ENCODE measurements at places on chromosomes 4 and X.
A peak's percentile ranks its signal among the peaks of the same experiment; 100 is the strongest.

GRCh38 chr4:25921922-25922321 is 7.9 kb downstream of the SMIM20 start:
- DNase-seq: no peak

DNA sequence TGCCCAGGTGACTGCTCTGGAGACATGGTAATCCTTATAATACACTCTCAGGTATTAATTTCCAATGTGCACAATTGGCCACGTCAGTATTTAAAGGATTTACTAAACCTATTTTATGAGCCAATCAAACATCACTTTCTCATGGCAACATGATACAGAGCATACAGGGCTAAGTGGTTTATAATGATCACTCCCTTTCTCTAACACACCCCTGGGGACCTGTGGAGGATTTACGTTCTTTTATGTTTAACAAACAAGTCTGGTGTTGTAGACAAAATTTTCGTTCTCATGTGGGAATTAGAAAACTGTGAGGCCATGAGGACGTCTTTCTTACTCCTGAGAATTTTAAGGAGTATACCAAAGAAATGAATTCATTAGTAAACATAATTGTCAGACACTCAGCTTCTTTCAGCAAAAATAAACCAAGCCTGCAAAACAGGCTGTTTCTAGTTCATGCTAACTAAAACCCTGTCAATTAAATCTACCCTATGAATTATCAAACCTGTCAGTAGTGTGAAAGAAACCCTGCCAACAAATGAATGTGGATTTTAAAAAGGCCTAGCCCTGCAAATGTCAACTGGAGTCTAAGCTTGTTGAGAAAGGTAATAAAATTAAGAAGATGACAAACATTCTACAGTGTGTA is 155.8 kb downstream of the PDGFC start:
- DNase-seq: no peak

- peak; percentile 81 for DNase-seq
These were observed 1.6 kb upstream of the ASB5 start for GRCh38 chr4:176270669-176271068.

DNA sequence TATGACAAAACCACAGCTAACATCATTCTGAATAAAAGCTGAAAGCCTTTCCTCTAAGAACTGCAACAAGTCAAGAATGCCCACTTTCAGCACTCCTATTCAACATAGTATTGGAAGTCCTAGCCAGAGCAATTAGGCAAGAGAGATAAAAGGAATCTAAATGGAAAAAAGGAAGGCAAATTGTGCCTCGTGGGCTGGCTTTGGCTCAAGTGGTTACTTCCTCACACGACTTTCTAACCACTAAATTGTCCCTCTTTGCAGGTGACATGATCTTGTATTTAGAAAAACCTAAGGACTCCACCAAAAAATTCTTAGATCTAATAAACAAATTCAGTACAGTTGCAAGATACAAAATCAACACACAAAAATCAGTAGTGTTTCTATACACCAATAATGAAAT is 57.2 kb downstream of the SCML2 start:
- no peak for DNase-seq

- peak; percentile 38 for DNase-seq
These were observed 54.2 kb downstream of the PLAC1 start for GRCh38 chrX:134603806-134604700.

DNA sequence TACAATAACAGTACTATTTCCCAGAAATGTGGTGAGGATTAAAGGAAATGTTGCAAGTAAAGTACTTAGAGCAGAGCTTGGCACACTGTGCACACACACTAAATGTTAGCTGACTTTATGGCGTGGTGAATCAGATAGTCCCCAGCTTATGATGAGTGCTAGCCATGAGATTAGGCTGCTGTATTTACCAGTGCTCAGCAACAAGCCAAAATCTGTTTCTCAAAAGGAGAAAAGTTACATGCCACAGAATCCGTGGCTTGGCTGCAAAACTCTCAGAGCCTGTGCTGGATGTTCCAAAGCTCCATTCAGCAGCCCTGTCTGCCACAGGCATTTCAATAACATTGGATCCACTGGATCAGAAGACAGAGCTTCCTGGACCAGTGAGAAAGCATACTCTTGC is 12.8 kb upstream of the STBD1 start:
- DNase-seq: no peak

GRCh38 chrX:13265111-13265510 is 54.7 kb downstream of the ATXN3L start:
- DNase-seq: no peak

GRCh38 chr4:73998040-73999011 is at the start of gene CXCL5:
Gene CXCL5 (minus strand): TSS chr4:73998677. CDS start chr4:73998581, 96 bp downstream.
- no peak for DNase-seq

- no peak for DNase-seq
These were observed 77.4 kb downstream of the MGST2 start for GRCh38 chr4:139743027-139743426.

- DNase-seq: no peak
These were observed 26.4 kb downstream of the DOK7 start for GRCh38 chr4:3489451-3489962.

- DNase-seq: no peak
These were observed 75.5 kb downstream of the ANXA10 start for GRCh38 chr4:168167714-168168284.

- no peak for DNase-seq
These were observed 35.9 kb downstream of the ADRA2C start for GRCh38 chr4:3801931-3802550.

- no peak for DNase-seq
These were observed 536.8 kb upstream of the CPEB2 start for GRCh38 chr4:14465507-14465906.

DNA sequence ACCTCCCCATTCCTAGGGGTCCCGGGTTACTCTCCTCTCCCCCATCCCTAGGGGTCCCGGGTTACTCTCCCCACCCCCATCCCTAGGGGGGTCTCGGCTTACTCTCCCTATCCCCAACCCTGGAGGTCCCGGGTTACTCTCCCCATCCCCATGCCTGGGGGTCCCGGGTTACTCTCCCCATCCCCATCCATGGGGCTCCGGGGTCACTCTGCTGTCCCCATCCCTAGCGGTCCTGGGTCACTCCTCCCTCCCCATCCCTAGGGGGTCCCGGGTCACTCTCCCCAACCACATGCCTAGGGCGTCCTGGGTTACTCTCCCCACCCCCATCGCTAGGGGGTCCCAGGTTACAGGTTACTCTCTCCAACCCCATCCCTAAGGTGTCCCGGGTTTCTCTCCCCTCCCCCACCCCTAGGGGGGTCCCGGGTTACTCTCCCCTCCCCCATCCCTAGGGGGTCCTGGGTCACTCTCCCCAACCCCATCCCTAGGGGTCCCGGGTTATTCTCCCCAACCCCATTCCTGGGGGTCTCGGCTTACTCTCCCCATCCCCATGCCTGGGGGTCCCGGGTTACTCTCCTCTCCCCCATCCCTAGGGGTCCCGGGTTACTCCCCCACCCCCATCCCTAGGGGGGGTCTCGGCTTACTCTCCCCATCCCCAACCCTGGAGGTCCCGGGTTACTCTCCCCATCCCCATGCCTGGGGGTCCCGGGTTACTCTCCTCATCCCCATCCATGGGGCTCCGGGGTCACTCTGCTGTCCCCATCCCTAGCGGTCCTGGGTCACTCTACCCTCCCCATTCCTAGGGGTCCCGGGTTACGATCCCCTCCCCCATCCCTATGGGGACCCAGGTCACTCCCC is 821 bp downstream of the ASMTL start:
- no peak for DNase-seq

DNA sequence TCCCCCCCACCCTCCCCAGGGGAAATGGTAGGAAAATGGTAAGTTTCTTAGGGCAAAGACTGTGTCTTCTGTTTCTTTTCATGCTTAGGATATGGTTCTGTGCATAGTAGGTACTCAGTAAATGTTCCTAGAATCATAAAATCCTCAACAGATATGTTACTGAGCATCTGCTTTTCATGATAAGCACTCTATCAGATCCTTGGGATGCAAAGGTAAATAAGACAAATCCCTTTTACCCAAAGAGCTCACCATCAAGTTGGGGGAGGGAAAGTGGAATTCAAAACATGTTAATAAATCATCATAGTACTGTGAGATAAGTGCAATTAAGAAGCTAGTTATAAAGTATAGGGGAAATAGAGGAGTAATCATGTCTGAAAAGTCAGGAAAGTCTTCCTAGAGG is 67.9 kb upstream of the OGT start:
- no peak for DNase-seq

All from keratinocyte (primary cell).